Mesothelial cell of epicardium (in vitro differentiated cells): ENCODE measurements at places on chromosomes 3 and 15. TPM values are rescaled to one million over a fixed set of nuclear protein-coding genes. Genes with fewer than 3 reads are reported as not detected.

GRCh38 chr15:91913560-91913959 is 60.1 kb downstream of the SLCO3A1 start:
- DNase-seq: no peak

GRCh38 chr3:177179281-177180067 is 17.8 kb downstream of the TBL1XR1 start:
- DNase-seq: no peak

GRCh38 chr15:21261396-21261964 is 178.8 kb downstream of the POTEB3 start:
- no peak for DNase-seq

GRCh38 chr15:40584191-40584590 is 9.9 kb upstream of the KNL1 start:
- no peak for DNase-seq

DNA sequence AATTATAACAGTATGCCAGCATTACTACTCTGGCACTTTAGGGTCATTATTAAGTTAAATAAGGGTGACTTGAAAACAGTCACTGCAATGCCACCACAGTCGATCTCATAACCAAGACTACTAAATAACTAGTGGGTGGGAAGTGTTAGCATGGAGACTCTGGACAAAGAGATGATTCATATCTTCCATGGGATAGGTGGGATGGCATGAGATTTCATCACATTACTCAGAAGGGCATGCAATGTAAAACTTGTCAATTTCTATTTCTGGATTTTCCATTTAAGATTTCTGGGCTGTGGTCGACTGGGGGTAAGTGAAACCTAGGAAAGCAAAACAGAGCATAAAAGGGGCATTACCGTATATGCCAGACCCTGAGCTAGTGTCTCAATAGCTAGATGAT is 538.9 kb upstream of the GRM7 start:
- no peak for DNase-seq

DNA sequence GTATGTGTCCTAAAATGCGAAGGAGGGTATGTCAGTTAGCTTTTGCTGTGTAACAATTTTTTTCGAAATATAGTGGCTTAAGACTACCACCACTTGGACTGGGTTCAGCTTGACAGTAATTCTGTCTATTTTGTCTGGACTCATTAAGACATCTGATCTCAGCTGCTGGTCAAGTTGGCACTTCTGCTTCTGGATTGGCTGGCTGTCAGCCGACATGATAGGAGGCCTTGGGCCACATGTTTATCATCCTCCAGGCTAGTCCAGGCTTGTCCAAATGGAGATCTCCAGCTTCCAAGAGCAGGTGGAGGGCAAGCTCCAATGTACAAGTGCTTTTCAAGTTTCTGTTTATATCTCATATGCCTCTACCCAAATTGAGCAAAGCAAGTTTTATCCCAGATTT is 95.9 kb downstream of the GALK2 start:
- DNase-seq: no peak

ARPC4 gene
- total RNA-seq: 128 to 138 TPM (median 131 TPM) in 3 replicates

DNA sequence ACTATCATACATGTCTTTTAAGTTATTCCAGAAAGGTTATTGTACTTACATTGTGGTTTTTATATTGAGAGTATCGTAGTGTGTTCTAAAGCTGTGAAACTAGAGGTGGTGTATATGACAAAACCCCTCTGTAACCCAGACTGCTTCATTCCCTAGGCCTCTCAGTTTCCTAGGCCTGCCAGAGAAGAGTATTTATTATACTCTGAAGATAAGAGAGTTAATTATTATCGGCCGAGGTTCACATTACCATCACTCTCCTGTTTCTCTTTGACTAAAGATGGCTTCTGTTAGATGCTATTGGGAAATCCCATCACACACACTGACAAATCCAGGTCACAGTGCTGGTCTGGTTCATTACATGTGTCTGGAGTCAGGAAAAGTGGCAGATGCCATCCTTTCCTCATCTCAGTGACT is 20.5 kb downstream of the EXOSC7 start:
- no peak for DNase-seq

DNA sequence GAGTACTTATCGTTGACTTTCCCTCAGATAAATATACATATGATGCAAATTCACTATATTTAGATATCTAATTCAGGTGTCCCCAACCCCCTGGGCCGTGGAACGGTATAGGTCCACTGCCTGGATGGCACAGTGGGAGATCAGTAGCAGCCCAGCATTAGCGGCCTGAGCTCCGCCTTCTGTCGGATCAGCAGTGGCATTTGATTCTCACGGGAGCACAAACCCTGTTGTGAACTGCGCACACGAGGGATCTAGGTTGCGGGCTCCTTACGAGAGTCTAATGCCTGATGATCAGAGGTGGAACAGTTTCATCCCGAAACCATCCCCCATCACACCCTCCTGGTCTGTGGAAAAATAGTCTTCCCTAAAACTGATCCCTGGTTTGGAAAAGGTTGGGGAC is 6.9 kb downstream of the KNL1 start:
- no peak for DNase-seq

NOX5 gene
- 0.07 to 0.20 TPM (median 0.14 TPM) in 3 replicates for total RNA-seq

DNA sequence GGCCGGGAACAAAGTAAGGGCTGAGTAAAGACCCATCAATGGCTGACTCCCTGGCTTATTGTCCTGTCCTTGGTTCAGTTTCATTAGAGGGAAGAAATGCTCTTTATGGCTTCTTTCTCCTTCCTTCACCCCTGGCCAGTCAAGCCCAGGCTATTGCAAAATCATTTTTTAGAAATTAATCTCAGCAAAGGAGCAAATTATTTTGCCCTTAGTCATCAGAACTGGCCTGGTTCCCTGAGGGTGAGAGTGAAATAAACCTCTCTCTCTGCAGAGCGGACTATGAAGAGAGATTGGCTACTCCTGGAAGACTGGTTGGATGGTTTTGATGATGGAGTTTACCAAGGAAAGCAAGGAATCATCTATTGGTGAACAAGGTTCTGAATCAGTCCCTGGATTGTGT is 52.7 kb upstream of the OXTR start:
- DNase-seq: no peak

CGNL1 gene
- 34.1 to 36.4 TPM (median 35.7 TPM) in 3 replicates for total RNA-seq

GRCh38 chr3:48716508-48716981 is 476 bp downstream of the IP6K2 start:
- no peak for DNase-seq

DNA sequence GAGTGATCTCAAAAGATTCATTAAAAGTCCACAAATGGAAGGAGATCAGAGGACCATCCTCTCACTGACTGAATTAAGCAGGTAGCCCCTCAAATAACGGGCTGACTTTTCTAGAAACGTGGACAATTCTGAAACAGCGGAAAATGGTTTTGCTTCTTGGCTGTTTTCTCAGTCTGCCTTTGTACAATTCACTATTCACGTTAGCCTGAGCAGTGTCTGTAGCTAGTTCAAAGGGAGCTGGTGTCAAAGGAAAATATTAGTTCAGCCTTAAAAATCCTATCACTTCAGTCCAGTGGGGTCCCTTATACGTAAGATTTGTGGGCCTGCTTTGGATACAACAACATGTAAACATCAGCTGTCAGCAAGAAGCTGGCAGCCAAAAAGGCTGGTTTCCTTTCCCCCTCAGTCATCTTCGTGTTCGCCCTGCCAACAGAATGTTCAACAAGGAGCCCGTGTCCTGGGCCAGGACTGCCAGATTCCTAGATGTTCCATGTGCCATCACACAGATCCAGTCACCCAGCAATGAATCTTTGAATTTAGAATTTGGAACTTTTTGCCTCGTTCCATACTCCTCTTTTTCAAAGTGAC is 19.3 kb downstream of the LMCD1 start:
- no peak for DNase-seq

DNA sequence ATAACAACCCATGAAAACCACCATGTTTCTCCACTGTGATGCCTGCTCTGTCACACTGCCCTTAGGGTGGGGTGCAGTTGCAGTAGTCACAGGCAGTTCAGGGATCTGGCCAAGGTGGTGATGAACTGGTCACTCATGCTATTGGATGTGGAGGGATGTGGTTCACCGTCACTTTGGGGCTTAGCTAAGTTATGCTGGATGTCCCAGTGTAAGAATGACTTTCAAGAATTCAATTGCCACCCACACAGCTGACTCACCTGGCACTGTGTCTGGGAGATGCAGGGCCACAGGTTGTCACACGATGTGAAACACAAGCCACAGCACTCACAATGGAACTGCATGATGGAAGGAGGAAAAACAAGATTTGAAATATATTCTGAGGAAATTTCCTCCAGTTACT is 146.1 kb upstream of the CTNNB1 start:
- no peak for DNase-seq

PRR23B gene
- not detected in 3 replicates for total RNA-seq

GRCh38 chr3:20574746-20575145 is 388.7 kb upstream of the SGO1 start:
- DNase-seq: no peak

DNA sequence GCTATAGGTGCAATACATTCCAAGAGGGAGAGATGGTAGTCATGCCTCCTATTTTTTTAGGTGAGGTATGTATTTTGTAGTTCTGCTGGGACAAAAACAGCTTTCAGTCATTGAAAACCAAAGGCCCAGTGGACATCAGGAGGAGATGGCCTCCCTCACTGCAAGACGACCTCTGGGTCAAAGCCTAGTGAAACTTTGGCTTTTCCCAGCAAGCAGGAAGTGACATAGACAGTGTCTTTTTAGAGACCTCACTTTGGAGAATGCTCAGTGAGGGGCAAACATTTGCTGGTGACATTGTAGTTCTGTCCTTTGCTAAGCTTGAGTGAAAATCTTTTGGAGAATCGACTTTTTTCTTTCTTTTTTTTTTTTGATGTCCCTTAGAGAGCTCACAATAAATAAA is 27.3 kb downstream of the LIPC start:
- DNase-seq: no peak

GRCh38 chr15:78675617-78676360 is 34.8 kb upstream of the CHRNB4 start:
- DNase-seq: no peak

KNG1 gene
- not detected in 3 replicates for total RNA-seq

GRCh38 chr3:40971191-40972168 is 227.8 kb upstream of the CTNNB1 start:
- no peak for DNase-seq

DNA sequence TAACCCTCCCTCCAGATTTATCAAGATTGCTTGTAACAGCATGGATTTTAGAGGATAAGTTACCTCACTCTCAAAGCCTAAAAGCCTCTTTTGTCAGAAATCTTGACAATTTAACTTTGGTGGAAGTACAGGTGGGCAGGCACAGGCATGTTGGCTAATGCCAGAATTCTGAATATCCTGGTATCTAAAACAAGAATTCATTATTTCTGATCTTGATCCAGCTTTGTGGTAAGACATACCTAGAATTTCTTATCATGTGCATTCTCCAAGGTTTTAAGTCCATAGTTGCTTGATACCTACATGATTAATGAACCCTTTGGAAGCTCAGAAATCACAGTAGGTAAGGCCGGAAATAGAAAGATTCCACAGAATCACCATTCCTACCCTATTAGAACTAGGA is 109.9 kb upstream of the TTC14 start:
- no peak for DNase-seq

- no peak for DNase-seq
Measured at GRCh38 chr3:171974986-171975837, 64.2 kb upstream of the FNDC3B start.

DNA sequence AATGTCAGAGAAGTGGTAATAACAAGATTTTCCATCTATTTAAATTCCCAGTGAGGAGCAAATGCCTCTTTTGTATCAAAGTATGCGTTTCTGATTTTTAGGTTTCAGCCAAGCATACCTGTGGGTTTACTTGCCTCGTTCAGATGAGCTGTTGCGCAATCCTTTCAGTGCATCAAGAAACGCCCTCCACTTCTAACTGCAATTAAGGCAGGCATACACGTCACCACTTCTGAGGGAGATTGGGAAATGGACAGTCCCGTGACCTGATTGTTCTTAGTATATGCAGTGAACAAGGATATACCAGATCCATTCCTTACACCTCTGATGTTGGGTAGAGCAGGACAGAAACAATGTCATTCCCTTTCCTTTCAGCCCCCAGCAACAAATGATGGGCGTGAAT is 219.0 kb downstream of the ITPR1 start:
- DNase-seq: no peak

GRCh38 chr3:135907422-135908165 is 57.9 kb upstream of the PPP2R3A start:
- no peak for DNase-seq

DNA sequence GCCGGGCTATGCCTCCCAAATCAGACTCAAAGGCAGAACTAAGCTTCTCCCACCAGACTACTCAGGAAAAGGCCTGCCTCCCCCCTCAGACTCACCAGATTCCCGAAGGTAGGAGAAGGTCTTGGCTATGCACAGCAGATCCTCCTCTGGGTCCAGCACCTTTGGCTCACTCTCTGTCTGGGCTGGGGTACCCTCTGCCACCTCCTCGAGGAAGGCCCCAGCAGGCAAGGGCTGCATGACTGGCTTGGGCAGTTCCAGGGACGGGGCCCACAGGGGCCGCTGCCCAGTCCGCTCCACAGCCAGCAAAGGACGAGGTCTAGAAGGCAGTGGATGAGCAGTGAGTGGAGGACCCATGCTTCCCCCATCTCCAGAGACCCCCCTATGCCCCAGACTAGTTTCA is 3.3 kb downstream of the CISH start:
- DNase-seq: no peak

- DNase-seq: no peak
Measured at GRCh38 chr15:64193971-64194370, 31.1 kb upstream of the PPIB start.

ZBTB20 gene
- 27.1 to 30.7 TPM (median 30.4 TPM) in 3 replicates for total RNA-seq

DNA sequence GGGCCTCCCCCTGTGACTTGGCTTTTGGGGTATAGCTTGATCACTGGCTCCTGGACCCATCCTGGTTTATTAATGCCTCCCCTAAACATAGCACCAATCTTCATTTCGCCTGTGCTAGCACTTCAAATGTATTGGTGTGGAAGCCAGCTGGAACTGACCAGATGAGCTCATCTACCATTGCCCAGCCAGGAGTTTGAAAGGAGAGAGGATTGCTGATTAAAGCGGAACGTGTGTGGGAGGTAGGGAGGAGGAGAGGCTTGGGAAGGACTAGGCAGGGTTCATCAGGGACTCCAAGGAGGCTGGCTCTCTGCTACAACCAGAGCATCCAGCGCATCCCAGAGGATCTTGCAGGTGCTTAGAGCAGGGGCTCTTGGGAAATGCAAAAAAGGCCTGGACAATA is 34.4 kb upstream of the TLE3 start:
- DNase-seq: no peak

GRCh38 chr3:36740787-36741186 is 23.6 kb downstream of the DCLK3 start:
- no peak for DNase-seq

LRRC31 gene
- not detected in 3 replicates for total RNA-seq

SLC9C1 gene
- 0.69 to 1.6 TPM (median 0.69 TPM) in 3 replicates for total RNA-seq
